CD4-positive, alpha-beta T cell treated with Interleukin-15 for 1 hour (primary cell): ENCODE measurements at places on chromosomes 5 and 9.
A peak's percentile ranks its signal among the peaks of the same experiment; 100 is the strongest.

GRCh38 chr5:57532513-57533497, 50.2 kb upstream of the ACTBL2 start:
- DNase-seq = no peak

GRCh38 chr5:23717486-23717885, 210.1 kb downstream of the PRDM9 start:
- DNase-seq = no peak

GRCh38 chr5:160643616-160644240, 208.3 kb downstream of the ATP10B start:
- DNase-seq = no peak

- peak; percentile 45 for DNase-seq
These were observed 36.7 kb downstream of the NDFIP1 start for GRCh38 chr5:142145106-142145900.

GRCh38 chr5:111855356-111855755, 98.4 kb upstream of the NREP start:
- DNase-seq = no peak

GRCh38 chr9:29068461-29068860, 1495.2 kb upstream of the C9orf72 start:
- DNase-seq = no peak

DNA sequence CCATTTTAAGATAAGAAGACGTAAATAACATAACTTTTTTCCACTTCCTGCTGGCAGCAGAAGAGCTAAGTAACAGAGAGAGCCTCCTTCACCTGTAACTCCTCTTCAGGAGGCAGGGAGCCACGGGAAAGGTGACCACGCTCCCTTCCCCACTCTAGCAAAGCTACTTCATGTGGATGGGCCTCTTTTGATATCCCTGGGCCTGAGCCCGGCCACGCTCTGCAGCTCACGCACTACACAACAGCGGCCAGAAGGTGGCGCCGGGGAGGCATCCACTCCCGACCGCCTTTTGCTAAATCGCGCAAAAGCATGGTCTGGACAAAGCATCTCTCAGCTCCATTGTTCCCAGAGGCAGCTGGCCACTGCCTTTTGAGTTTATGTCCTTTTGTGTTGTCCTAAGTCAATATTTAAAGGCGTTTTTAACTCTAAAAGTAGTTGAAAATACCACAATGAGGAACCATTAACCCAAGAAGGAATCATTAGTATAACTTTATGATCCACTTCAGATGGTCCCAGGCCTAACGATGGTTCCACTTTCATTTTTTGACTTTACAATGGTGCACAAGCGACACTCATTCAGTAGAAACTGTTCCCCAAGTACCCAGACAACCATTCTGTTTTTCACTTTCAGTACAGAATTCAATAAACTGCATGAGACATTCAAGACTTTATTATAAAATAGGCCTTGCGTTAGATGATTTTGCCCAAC, 23.6 kb downstream of the CMBL start:
- DNase-seq = peak; percentile 71

- no peak for DNase-seq
These were observed 279.7 kb downstream of the EBF1 start for GRCh38 chr5:158819840-158820620.

DNA sequence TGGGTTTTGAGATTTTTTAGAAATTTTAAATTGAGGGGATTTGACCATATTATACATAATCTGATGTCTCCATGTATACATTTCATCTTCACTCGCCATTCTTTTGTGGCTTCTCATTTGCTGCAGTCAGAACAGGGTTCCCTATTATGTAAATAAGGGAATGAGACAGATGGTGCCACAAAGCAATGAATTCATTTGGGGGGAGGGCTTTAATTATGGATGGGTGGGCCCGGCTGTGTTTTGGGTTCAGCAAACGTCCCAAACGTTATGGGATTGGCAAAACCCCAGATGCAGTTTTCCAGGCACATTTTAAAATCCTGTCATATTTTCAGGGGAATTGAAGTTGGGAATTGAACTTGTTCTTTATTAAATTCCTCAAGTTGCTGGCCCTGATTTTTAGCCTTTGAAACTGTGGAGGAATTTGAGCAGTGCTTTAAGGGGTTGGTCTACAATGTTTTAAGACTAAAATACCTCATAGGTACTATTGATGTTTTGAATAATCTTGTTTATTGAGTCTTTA, 558.5 kb upstream of the ZNF462 start:
- no peak for DNase-seq

GRCh38 chr9:86315078-86315477, 32.7 kb upstream of the ISCA1 start:
- DNase-seq = no peak

- no peak for DNase-seq
These were observed 213.6 kb downstream of the EFNA5 start for GRCh38 chr5:107457138-107457537.

GRCh38 chr5:15690611-15691010, 190.6 kb downstream of the FBXL7 start:
- DNase-seq = no peak

DNA sequence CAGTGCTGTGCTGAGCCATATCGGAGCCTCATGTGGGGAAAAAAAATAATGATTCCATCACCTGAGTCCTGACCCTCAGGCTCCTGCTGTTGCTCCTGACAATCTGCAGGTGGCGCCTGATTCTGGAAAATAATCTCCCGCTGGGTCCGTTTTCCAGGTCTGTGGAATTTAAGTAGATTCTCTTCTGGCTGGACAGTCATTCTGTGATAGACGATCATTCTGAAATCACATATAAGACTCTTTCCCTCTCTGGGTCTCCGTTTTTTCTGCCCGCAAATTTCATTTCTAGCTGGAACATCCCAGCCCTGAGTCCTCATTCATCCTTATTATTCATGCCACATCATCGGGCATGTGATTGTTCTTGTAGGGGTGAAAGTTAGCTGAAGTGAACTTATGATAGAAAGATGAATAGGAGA, 22.1 kb upstream of the STXBP1 start:
- no peak for DNase-seq

DNA sequence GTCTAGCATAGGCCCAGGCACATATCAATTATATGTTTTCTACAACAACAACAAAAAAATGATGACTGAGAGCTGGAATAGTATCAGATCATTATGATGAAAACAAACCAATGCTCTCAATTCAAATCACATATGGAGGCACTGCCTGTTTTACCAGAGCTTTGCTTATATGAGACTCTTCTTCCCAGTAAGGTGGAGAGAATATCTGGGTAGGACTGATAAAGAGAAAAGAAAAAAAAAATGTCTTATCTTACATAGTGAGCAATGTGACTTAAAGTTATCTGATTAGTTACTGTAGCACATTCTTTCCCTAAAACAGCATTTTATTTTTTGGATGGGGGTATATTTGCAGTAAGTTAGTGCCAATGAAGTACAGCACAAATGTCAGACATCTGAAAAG, 154.8 kb downstream of the RAB3C start:
- no peak for DNase-seq

GRCh38 chr9:105647595-105648349, 14.5 kb upstream of the TAL2 start:
- DNase-seq = no peak

DNA sequence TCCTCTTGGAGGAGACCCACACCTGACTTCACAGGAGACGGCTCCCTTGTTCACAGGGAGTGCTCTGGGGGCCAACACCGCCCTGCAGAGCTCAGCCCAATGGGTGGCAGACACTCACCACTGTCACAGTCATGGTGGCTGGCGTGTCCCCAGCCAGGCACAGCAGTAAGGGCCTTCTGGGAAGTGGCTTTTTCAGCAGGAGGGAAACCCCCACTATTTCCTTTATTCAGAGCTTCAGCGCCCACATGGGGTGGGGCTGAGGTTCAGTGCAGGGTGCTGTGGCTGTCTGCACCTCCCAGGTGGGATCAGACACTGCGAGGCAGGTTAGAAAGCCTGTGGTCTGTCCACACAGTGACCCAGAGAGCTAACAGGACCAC, 3.6 kb upstream of the SNAPC4 start:
- peak; percentile 80 for DNase-seq

GRCh38 chr5:56837381-56837780, 22.0 kb downstream of the MAP3K1 start:
- DNase-seq = no peak

GRCh38 chr9:132169672-132170392, 8.0 kb downstream of the NTNG2 start:
- DNase-seq = peak; percentile 46

GRCh38 chr9:14779566-14780022, 57.1 kb upstream of the CER1 start:
- DNase-seq = no peak

GRCh38 chr5:41748631-41749030, 121.6 kb downstream of the OXCT1 start:
- DNase-seq = no peak

GRCh38 chr9:133147412-133148198, 16.1 kb downstream of the GBGT1 start:
- peak; percentile 89 for DNase-seq

GRCh38 chr5:27474395-27474794, 436.0 kb upstream of the CDH9 start:
- no peak for DNase-seq

GRCh38 chr5:173850659-173851058, 37.5 kb upstream of the CPEB4 start:
- no peak for DNase-seq

GRCh38 chr9:129717991-129718390, 34.9 kb downstream of the PTGES start:
- DNase-seq = no peak

GRCh38 chr5:38793099-38793498, 52.7 kb upstream of the OSMR start:
- no peak for DNase-seq

- DNase-seq = no peak
These were observed 81.7 kb downstream of the DOCK8 start for GRCh38 chr9:296411-296810.

GRCh38 chr9:38061326-38061977, 7.6 kb downstream of the SHB start:
- DNase-seq = no peak

GRCh38 chr9:112823257-112823656, 67.4 kb downstream of the SLC46A2 start:
- DNase-seq = no peak

DNA sequence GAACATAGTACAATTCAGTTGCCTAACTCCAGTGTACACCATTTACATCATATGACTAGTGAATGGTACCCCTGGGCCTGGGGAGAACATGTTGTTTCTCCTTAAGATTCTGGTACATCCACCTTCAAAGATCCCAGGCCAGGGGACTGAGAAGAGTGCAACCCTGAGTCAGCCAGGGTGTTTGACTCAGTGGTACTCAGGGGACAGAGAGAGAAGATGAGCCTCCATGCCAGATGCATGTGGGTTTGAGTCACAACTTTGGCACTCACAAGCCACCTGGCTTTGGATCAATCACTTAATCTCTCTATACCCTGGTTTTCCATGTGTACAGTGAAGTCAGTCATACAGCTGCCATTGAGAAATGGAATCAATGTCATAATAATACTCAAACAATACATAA, 53.7 kb downstream of the MAP1B start:
- no peak for DNase-seq

DNA sequence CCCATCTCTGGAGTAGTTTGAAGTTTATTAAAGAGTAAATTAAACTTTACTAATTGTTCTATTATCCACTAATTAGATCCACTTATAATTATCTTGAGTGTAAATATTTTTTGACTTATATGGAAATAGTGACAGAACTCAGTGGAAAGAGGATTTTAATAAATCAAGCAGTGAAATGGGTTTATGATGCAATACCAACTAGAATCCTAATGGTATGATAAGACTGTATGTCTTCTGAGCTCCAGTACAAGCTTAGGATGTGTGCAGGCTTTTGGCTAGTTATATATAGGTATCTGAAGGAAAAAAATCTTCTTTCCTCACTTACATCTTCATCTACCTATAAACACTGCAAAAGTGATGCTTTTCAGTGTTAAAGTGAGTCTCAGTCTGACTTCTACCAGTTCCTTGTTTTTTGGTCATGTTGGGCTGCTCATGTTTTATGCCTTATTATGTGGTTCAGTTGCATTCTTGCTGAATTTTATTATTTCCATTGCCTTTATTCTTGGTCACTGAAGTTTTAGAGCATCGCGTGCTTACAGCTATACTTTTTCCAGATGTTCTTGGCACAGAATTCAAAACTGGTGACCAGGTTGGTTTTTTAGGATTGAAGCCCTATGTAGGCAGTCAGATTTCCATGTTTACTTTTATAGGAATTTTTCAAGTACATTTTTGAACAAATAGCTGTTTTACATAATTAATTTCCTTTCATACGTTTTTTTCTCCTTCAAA, 30.5 kb downstream of the XRCC4 start:
- DNase-seq = no peak

GRCh38 chr5:4511996-4512656, 628.0 kb upstream of the ADAMTS16 start:
- DNase-seq = no peak

GRCh38 chr5:176639981-176640380, 7.3 kb upstream of the TSPAN17 start:
- no peak for DNase-seq

DNA sequence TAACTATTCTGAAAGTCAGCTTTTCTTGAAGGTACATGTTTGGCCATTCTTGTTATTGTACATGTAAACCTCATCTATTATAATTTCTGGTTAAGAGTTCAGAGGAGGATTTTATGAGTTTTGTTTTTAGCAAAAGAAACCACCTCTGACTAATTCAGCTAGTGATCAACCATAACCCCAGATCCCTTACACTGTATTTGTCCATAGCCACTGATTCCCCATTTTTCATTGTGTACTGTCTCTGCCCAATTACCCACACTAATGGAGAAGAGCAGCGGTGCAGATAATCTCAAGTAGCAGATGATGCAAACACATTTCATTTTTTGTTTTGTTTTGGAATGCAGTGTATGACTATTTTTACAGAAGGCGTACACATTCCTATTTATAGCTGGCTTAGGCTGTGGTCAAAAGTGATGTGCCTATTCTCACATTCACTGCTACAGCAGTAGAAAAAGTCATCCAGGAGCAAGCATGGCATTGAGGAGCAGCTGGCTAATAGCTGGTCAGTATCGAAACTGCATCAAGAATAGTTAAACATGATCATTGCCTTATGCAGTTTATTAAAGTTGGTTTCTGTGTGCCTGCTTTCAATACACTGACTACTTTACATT, 988.3 kb downstream of the DTWD2 start:
- DNase-seq = no peak

- no peak for DNase-seq
These were observed 35.3 kb downstream of the APTX start for GRCh38 chr9:32965999-32966722.

- no peak for DNase-seq
These were observed 471.9 kb upstream of the RGMB start for GRCh38 chr5:98301547-98301946.

DNA sequence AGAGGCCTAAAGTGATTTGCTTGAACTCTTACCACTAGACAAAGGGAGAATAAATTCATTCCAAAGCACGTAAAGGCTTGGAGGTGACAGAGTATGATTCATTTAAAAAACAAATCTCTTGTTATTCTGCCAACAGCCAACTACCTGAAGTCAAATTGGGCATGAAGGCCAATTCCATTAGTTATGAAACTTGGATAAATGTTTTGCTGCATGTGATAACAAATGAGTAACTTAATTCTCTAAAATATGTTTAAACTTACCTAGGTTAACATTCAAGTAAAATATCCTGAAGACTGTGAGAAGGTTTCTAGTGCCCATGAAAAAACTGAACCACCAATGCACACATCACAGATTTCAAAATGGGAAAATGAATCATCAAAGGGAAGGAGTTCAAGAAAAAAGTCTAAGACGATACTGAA, 120.1 kb upstream of the TSLP start:
- DNase-seq = no peak
